ENCODE measurements at places on chromosomes 1 and 21.
A peak's percentile ranks its signal among the peaks of the same experiment; 100 is the strongest.

DNA sequence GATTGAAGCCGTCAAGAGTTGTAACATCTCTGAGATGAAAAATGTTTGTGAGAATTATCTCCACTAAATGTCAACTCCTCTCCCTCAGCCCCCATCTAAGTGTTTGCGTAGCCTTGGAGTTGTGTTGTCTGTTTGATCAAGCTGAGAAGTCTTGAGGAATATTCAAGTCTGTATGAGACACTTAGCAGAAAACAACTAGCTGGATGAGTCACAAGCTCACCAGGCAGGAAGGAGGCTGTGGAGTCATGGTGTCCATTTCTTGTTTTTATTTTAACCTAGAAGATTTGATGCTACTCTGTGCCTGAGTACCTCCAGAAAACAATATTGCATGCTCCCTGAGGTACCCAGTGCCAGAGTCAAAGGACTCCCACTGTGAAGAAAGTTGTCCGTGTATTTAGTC is 211.6 kb upstream of the PLXNA2 start:
- peak; percentile 15 for DNase-seq

GRCh38 chr1:17624611-17625233 is 85.2 kb downstream of the ARHGEF10L start:
- DNase-seq: no peak

- no peak for DNase-seq
Measured at GRCh38 chr1:76371941-76372340, 297.4 kb downstream of the ST6GALNAC3 start.

GRCh38 chr1:212364985-212365384 is 49.7 kb downstream of the PACC1 start:
- DNase-seq: peak; percentile 51

GRCh38 chr1:118223426-118223825 is 38.4 kb upstream of the SPAG17 start:
- peak; percentile 14 for DNase-seq

GRCh38 chr1:76832521-76832920 is 34.8 kb upstream of the ST6GALNAC5 start:
- DNase-seq: no peak

GRCh38 chr21:46150073-46150472 is 5.3 kb downstream of the FTCD start:
- DNase-seq: no peak

GRCh38 chr1:165486663-165487062 is 41.7 kb upstream of the RXRG start:
- DNase-seq: peak; percentile 28

DNA sequence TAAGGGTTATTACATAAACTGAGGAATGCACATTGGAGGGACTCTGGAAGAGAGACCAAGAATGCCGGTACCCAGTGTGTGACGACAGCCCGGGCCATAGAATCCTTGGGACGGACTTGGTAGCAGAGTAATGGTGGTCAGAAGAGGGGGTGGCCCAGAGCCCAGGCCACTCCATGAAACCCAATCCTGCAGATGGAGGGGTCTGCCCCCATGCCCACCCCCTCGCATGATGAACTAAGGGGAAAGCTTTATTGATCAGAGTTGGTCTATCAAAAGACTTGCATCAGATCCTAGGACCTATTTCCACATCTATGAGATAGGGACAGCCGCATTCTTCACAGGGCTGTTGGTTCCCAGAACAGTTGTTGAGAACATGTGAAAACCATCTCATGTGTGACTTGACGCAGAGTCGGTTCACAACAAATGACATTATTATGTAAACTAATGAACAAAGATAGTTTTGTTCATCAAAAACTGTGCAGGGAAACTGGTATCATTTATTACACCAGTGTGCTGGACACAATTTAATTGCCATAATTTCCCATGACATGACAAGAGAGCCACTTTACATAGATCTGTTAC is 21.5 kb upstream of the SDC3 start:
- no peak for DNase-seq

- DNase-seq: no peak
Measured at GRCh38 chr1:169160845-169161495, 54.5 kb downstream of the ATP1B1 start.
